ENCODE measurements at places on chromosomes 6 and 20.

- no peak for DNase-seq
Observed at GRCh38 chr6:149887343-149887742, 10.6 kb downstream of the RAET1E start.

DNA sequence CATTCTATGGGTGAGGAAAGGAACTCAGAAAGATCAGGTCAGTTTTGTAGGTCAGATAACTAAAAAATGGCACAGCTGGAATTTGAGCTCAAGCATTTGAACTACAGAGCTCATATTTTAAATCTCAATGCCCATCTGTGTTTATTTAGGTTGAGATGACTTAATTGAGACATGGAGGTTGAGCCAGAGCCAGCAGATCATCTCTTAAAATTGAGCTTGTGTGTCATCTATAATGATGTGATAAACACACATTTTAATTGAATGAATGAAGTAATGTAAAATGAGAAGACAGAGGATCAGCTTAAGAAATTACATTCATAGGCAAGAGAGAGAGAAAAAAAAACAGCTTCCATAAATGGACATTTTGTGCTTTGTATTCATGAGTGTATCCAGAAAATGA is 3.7 kb downstream of the MANEA start:
- no peak for DNase-seq

DNA sequence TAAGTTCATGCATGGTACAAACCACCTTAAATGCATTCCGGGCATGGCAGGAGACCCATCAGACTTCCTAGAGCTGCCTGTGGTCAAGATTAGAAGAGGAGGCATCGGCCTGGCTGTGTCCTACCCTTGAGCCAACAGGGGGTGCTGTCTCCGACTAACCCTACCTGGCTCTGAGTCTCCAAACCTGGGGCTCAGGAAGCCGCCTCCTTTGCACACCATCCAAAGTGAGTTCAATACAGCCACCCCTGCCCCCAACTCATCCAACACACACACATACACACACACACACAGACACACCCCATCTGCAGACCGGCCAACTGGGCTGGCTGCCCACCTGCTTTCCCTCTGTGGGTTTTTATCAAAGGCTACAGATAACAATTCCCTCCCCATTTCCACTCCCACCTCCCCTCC is 77.0 kb downstream of the JPH2 start:
- DNase-seq = no peak

DNA sequence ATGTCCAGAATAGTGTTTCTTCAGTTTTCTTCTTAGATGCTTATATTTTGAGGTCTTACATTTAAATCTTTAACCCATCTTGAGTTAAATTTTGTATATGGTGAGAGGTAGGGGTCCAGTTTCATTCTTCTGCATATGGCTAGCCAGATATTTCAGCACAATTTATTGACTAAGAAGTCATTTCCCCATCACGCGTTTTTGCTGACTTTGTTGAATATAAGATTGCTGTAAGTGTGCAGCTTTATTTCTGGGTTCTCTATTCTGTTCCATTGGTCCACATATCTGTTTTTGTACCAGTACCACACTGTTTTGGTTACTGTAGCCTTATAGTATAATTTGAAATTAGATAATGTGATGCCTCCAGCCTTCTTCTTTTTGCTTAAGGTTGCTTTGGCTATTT is 179.6 kb downstream of the AKAP7 start:
- no peak for DNase-seq

GRCh38 chr6:81003894-81004293 is 748.6 kb downstream of the TENT5A start:
- DNase-seq = no peak

- DNase-seq = no peak
Observed at GRCh38 chr6:111982681-111983080, 71.2 kb upstream of the CCN6 start.

- no peak for DNase-seq
Observed at GRCh38 chr20:44592366-44592765, 10.0 kb downstream of the PKIG start.

DNA sequence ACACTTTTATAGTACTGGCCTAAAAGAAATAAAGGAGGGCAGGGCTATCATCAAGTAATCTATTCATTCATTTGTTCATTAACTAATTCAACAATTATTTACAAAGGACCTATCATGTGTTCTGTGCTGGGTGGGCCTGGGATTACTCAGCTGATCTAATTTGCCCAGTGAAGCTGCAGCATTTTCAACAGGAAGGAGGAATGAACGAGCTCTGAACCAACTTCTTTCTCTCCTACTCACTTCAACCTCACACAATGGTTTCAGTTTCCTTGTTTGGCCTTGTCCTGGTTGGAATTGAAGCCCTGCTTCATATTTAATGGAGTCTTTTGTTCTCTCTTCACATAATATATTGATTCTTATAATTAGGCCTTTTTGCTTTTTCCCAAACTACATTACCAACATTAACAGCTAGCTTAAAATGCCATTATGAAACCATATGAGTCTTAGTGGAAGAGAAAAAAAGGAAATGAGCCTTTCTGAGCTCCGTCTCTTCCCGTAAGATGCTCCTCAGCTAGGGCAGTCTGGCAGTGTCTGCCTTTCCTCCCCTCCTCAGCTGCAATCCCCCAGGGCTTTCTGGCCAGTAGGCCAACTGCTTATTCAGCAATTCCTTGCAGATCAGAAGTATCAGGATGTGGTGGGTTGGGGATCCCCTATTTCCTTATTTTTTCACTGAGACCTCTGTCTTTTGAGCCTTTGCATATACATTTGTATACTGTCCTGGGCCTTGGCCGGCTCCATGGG is 79.4 kb upstream of the NRN1 start:
- no peak for DNase-seq

- peak; percentile 84 for DNase-seq
Observed at GRCh38 chr6:136783495-136784270, 8.6 kb downstream of the MAP3K5 start.

DNA sequence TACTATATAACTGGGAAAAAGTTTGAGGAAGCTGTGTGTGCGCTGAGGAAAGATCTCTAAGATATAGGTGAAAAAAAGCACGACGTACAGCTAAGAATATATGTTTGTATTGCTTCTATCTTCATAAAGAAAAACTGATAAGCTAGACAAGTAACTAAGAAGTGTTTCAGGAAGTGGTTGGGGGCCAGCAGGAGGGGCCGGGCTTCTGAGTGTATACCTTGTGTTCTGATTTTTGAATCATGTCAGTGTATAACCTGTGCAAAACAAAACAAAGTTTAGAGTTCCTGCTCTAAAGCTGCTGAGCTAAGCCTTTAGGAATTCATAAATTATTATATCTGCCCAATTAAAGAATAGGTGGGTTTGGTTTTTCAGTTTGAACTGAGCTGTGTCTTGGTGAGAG is 7.9 kb upstream of the OSER1 start:
- no peak for DNase-seq

GRCh38 chr6:35541836-35542235 is 29.1 kb upstream of the TULP1 start:
- no peak for DNase-seq

DNA sequence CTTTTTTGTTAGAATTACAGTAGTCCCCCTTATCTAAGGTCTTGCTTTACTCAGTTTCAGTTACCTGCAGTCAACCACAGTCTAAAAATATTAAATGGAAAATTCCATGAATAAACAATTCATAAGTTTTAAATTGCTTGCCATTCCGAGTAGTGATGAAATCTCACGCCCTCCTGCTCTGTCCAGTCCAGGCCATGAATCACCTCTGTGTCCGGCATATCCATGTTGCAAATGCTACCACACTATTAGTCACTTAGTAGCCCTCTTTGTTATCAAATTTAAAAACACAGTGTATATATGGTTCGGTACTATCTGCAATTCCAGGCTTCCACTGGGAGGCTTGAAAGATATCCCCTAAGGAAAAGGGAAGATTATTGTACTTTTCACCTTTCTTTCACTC is 164.6 kb upstream of the FAM83B start:
- DNase-seq = no peak

GRCh38 chr6:90463874-90464273 is 123.0 kb downstream of the MAP3K7 start:
- no peak for DNase-seq

DNA sequence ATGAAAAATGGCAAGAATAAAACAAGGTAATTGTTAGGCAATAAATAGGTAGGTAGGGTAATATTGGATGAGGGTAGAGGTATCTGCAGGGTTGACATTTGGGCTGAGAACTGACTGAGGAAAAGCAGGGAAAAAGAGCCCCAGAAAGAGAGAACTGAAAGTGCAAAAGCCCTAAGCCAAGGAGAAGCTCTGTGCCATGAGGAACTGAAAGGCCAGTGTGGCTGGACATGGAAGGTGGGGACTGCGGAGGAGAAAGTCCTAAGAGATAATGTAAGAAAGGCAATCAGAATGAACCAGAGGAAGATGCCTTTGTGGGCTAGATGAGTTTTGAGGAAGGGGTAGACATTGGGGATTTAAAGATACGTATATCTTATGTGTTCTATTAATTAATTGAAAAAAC is 9.9 kb upstream of the HIVEP2 start:
- no peak for DNase-seq

GRCh38 chr6:29071831-29072723 is 15.0 kb downstream of the OR2B3 start:
- DNase-seq = peak; percentile 12

- peak; percentile 82 for DNase-seq
Observed at GRCh38 chr6:27812805-27813492, 99.2 kb downstream of the OR2B2 start.

- no peak for DNase-seq
Observed at GRCh38 chr6:106692112-106692818, 62.9 kb downstream of the QRSL1 start.

GRCh38 chr6:169571123-169571962 is 130.5 kb downstream of the WDR27 start:
- no peak for DNase-seq

- DNase-seq = no peak
Observed at GRCh38 chr6:125267806-125268523, 33.8 kb downstream of the HDDC2 start.

DNA sequence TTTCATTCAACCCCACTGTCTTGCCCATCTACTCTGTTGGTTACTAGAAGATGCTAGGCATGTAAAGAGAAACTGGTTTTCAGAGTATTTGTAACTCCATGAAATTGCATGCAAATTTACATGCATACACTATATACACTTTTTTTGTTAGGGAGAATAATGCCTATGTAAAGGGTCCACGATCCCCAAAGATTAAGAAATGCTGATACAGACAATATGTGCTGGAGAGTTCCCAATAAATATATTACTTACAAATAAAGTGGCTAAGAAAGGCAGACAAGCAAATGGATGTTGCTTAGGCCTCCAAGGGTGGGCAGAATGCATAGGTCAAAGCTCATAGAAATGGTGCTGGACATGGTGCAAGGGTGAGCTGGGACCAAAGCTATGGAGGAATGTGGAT is 109.6 kb upstream of the NHSL1 start:
- DNase-seq = no peak

DNA sequence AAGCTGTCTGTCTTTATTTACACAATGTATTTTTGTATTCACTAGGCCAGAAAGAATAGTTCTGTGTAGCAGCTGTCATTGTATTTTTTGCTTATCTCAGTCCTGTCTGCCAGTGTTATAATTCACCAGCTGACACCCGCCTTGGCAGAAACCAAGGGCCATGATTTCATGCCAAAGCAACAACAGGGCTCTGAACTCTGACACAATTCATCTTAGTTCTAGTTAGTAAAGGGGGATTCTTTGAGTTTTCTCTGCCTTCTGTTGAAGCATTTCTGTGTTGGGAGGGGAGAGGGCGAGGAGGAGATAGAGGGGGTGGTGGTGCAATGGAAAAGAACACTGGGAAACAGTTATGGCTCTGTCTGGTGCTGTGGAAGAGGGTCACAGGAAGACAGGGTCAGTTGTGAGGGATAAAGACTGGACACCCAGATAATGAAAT is 684.6 kb upstream of the MARCKS start:
- no peak for DNase-seq

DNA sequence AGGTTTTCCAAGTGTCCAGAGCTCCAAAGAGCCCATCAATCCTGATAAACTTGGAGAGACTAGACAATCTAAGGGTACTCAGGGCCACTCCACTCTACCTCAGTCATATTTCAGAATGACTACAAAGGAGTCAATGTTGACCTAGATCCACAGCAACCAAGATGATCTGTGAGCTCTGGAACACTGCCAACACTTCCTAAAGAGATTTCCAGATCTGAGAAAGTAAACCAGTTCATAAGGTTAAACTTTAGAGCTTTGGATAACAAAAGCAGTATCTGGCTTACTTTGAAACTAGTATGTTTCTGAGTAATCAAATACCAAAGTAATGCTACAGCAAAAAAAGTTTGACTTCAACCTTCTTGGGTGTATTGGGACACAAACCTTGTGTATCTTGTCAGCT is 122.7 kb downstream of the BTBD9 start:
- no peak for DNase-seq

DNA sequence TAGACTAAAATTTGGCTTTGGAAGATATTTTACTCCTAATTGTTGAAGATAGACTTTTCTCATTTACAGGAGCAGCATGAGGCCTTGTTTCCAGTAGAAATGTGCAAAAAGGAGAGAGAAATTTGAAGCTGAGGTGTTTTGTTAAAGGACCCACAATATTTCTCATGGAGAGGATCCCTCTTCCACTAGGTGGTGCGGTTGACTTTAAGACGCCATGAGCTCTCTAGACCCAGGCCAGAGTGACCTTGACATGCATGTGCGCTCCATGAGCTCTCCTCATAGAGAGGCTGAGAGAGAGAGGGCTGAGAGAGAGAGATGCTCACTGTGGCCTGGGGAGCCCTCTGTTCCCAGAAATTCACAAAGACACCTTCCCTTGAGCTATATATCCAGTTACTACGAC is 861.2 kb upstream of the EYS start:
- no peak for DNase-seq
